Stimulated activated naive CD8-positive, alpha-beta T cell treated with anti-CD3 and anti-CD28 coated beads, Interleukin-15, amount 100 ng/mL, for 72 hours (primary cell): ENCODE measurements at places on chromosomes 3 and 15.
A peak's percentile ranks its signal among the peaks of the same experiment; 100 is the strongest.

DNA sequence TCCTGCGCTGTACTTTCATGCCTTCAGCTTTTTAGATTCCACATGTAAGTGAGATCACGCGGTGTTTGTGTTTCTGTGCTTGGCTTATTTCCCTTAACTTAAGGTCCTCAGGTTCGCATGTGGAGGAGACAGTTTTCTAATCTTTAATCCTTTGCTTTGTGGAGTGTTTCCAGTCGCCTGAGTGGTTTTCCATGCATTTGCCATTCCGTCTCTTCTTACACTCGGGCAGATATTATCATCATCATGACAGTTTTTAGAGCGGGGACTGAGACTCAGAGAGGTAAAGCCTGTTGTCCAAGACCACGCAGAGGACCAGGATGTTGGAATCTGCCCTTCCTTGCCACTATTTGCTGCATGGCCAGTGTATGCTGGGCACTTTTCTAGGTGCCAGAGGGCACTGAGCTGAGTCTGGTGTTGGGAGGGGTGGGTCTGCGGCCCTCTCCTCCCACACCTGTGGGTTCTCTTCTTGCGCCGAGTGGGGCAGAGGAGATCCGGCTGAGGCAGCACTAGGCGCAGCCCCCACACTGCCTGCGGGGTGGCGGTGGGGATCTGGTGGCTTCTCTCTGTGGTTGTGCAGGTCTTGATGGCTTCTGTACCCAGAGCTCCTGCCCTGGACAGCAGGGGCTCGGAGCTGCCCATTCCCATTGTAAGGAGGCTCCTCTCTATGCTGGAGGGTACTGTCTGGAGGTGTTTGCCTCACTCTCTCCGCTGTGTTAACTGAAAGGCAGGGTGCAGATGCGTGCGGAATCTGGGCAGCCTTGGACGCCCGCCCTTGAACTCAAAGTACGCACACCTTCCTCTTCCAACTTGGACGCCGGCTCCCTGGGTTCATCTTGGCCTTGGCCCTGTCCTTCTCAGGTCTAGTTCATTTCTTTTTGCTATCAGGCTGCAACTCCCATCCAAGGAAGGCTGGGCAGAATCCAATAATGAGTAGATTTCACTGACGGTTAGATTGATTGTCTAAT, 156.0 kb upstream of the RGMA start:
- DNase-seq: no peak

- DNase-seq: no peak
These were observed 39.5 kb downstream of the ZNF280D start for GRCh38 chr15:56693761-56694160.

DNA sequence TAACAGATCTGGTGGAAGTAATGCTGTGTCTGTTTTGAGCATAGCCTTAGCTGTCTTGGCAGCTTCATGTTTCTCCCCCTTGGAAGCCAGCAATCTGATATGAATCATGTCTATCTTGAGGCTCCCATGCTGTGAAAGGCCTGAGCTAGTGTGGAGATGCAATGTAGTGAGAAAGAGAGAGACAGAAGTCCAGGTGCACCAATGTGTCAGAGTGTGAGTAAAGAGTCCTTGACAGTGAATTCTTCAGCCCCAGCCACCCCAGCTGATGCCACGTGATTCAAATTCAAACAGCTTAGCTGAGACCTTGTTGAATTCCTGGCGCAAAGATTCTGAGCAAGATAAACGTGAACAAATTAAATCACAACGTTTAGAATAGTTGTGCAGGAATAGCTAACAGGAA, 704.2 kb downstream of the EDEM1 start:
- DNase-seq: no peak

DNA sequence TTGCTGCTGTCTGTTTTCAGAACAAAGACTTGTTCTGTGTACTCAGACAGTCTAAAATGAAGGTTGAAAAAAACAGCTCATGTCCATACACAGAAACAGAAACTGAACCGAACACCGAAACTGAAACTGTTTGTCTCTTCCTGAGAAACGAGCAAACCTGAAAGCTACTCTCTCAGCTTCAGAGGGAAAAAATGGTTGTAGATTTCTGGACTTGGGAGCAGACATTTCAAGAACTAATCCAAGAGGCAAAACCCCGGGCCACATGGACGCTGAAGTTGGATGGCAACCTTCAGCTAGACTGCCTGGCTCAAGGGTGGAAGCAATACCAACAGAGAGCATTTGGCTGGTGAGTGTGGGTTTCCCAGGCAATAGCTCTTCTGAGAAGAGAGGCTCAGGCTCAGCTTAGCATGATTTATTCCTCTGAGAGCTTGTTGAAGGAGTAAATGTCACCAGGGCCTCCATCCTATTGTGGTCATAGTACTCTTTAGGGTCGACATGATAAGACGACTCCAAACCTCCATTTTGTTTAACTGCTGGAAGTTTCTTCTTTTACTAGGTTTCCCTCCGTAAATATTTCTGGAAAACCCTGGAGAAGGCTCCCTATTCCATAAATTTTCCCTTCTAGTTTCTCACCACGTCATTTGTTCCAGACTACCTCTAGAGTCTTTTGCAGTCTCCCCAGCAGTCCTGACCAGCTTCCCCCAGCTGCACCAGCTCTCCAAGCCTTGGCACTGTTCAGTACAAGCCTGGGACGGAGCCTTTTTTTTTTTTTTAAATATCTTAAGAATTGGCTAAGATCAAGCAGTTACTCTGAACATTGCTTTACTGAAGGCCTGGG, at the start of gene RTP4:
Gene RTP4 (plus strand): TSS at position 135 of the 838 bp plus-strand sequence. CDS start 57 bp downstream, at position 192.
- peak; percentile 42 for DNase-seq

- DNase-seq: no peak
These were observed 39.0 kb downstream of the MYH15 start for GRCh38 chr3:108471426-108471825.

DNA sequence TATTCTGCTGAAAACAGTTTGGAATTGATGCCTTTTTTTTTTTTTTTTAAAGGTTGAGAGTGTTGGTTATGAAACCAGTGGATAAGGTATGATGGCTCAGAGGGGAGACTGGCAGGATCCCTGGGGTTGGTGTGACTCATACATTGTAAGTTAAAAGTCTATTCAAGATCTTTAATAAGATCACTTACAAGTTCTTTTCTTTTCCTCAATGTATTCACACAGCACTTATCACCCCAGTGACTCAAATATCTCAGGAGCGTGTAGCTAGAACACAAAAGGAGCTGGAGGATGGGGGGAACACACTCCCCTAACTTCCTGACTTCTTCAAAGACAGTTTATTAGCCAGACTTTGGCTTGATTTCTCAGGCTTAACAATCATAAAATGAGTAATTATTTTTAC, 285.3 kb downstream of the SV2B start:
- no peak for DNase-seq

DNA sequence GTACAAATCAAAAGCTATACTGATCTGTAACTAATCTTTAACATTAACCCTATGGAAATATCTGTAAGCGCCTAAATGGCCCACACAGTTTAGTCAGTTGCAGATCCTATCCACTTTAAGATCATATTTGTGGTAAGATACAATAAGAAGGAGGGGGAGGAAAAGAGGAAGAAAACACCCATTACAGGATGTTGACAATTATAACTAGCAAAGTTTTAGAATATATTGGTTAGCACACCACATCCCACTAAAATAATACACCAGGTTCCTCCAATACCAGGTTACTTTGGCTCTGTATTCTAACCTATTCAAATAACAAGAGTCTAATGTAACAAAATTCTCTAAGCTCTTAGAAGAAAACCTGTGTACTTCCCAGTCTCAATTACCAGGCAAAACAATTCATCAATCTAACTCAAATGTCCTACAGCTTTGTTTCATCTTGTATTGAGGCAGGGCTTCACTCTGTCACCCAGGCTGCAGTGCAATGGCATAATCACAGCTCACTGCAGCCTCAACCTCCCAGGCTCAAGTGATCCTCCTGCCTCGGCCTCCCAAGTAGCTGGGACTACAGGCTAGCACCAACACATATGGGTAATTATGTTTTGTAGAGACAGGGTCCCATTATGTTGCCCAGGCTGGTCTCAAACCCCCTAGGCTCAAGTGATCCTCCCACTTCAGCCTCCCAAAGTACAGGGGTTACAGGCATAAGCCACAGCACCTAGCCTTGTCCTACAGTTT, 4.2 kb downstream of the SLC4A7 start:
- DNase-seq: no peak

DNA sequence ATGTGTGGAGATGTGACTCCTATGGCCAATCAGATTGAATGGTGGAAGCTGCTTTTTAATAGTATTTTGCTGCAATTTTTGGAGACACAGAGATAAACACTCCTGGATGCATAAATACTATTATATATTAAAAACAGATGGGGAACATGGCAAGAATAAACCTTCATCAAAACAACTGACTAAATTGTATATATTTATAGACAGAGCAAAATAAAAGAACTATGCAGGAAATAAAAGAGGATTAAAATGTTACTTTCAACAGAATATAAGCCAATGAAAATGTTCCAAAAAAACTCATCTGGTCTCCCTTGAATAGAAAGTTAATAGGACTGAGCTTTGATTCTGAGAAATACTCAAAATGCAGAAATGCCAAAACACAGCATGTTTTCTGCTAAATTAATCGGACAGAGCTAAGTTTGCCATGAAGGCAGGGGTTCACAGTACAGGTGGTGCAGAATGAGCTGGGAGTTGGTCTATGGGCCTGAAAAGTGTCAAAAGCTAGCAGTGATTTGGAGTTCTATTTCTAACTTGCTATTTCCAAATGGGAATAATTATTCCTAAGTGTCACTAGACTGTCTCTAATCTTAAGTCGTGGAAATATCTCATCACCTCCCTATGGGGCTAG, 227.2 kb downstream of the CNTN3 start:
- no peak for DNase-seq

DNA sequence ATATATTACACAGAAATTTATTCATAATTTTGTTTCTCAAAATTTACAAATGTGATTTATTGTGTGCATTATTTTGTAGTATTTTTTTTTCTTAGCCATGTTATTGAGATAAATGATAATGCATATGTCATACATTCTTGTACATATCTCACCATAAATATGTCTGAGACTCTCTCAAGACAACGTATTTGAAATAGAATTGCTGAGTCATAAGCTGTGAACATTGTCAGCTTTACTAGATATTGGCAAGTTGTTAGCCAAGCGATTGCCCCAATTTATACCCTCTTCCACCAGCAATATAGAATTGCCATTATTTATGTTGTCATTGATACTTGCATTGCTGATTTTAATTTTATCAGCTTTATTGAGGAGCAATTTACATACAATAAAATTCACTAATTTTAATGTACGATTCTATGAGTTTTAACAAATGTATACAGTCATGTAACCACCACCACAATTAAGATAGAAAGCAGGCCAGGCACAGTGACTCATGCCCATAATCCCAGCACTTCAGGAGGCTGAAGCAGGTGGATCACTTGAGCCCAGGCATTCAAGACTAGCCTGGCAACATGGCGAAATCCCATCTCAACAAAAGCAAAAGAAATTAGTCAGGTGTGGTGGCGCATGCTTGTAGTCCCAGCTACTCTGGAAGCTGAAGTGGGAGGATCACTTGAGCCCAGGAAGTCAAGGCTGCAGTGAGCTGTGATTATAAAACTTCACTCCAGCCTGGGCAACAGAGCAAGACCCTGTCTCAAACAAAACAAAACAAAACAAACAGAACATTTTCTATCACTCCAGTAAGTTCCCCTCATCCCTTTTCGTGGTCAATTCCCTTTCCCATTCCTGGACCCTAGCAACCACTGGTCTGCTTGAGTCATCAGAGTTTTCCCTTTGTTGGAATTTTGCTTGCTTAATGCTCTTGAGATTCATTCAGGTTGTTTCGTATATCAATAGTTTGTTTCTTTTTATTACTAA, 373.1 kb downstream of the MFSD1 start:
- DNase-seq: no peak

- no peak for DNase-seq
These were observed 34.1 kb downstream of the TMEM158 start for GRCh38 chr3:45191924-45192417.
